NCI-H1694 (cell line): ENCODE measurements at places on chromosomes 3 and 15.

- DNase-seq: peak; percentile 45
Observed at GRCh38 chr3:180036671-180037455, at the start of gene PEX5L. PEX5L (minus strand) TSS chr3:180036937; CDS start chr3:180036599, 338 bp downstream.

- DNase-seq: no peak
Observed at GRCh38 chr15:65037309-65037708, 7.9 kb upstream of the MTFMT start.

GRCh38 chr15:63114465-63114864 lies 7.2 kb upstream of the LACTB start:
- no peak for DNase-seq

GRCh38 chr3:94406595-94406994 lies 343.7 kb downstream of the NSUN3 start:
- no peak for DNase-seq

DNA sequence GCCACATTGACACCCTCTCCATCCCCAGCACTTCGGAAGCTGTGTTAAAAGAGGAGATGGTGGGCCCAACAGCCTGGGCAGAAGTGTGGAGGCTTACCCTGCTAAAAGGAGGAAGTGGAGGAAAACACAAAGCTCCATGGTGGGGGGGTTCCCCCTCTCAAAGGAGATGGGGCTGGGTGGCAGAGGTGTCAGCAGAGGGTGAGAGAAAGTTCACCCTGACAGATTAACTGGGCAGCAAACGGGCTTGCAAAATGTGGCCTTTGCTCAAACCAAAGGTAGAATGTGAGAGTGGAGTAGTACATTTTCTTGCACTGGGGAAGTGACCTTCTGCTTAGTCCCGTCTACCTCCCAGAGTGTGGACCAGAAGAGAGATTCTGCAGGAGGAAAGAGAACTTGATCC lies 44.7 kb downstream of the MYO1E start:
- DNase-seq: no peak

DNA sequence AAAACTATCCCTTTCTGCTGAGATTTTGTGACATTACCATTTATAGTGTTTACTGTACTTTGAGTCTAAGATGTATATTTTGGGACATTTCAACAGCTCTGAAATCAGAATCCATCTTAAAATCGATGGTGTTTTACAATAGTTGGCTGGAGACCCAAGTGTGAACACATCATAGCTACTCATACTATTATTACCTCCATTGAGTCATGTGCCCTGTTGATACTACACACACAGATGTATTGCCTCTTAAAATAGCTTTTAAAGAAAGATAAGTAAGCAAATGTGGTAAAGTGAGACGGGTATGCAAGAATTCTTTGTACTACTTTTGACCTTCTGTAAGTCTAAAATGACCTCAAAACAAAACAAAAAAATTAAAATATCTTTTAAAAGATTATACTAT lies 6.7 kb downstream of the LMOD3 start:
- no peak for DNase-seq
